Glomerular endothelial cell (primary cell): ENCODE measurements at places on chromosomes 4 and X.

DNA sequence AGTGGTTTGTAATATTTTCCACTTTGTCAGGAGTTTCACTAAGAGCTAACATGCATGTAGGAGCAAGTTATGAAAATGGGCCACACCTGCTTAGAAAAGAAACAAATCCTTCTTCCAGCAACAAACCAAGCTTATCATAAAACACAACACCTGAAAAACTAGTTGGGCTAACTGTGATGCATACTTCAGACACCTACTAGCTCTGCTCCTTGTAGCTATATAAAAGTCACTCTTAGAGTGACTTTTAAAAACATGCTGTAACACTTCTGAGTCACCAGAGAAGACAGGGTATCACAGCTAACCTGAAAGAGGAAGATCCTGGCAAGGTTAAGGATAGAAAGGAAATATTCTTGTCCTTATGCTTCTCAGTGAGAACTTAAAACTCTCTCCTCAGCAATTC lies 3.6 kb upstream of the SLAIN2 start:
- DNase-seq, result no peak

- DNase-seq, result no peak
These were observed 61.2 kb downstream of the ENOX2 start for GRCh38 chrX:130841776-130842175.

DNA sequence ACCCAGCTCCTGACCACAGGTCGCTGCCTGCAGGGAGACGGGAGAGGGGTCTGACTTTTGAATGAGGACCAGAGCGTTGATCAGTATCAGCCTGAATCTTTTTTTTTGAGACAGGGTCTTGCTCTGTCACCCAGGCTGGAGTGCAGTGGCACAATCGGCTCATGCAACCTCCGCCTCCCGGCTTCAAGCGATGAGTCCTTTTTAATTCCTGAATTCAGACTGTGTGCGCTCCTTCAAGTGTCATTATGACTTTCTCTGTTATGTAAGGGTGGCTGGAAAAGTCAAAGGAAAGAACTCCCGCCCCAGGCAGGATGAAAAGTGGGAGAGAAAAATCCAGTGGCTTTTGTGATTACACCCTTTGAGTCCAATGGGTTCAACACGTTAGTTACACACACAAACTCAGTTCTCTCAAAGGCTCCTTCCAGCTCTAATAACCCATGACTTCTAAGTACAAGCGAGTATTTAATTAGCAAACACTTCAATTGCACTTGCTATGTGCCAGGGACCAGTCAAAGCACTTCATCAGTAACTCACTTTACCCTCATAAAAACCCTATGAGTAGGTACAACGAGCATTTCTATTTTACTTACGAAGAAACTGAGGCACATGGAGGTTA lies 44.4 kb downstream of the PDHA1 start:
- no peak for DNase-seq

DNA sequence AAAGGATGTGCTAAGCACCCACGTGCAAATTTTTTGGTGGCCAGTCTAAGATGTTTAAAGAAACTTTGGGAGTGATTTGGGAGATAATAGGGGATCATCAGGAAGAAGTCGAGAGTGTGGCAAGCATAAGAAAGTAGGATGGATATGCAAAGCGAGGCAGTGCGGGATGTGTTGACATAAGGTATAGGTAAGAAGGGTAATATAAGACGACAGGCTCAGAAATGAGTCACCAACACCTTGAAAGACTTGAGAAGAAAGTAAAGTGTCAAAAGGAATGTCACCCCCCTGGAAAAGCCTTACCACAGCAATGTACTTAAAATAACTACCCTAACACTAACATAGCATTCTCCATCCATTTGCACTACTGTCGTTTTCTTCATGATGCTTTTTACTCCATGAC lies 69.8 kb upstream of the BMP2K start:
- no peak for DNase-seq

GRCh38 chrX:109489174-109489573 lies 7.3 kb upstream of the GUCY2F start:
- DNase-seq, result no peak

GRCh38 chr4:146222313-146222712 lies 8.0 kb downstream of the REELD1 start:
- DNase-seq, result no peak

- no peak for DNase-seq
These were observed 702.4 kb upstream of the EPHA5 start for GRCh38 chr4:66372706-66373105.

GRCh38 chr4:10554694-10555093 lies 97.5 kb upstream of the ZNF518B start:
- peak; percentile 56 for DNase-seq

GRCh38 chr4:150355858-150356455 lies 226.0 kb upstream of the MAB21L2 start:
- DNase-seq, result no peak

- no peak for DNase-seq
These were observed 43.1 kb downstream of the MAB21L2 start for GRCh38 chr4:150625033-150625432.

- DNase-seq, result peak; percentile 93
These were observed 164.9 kb downstream of the MAML3 start for GRCh38 chr4:139988863-139989765.

DNA sequence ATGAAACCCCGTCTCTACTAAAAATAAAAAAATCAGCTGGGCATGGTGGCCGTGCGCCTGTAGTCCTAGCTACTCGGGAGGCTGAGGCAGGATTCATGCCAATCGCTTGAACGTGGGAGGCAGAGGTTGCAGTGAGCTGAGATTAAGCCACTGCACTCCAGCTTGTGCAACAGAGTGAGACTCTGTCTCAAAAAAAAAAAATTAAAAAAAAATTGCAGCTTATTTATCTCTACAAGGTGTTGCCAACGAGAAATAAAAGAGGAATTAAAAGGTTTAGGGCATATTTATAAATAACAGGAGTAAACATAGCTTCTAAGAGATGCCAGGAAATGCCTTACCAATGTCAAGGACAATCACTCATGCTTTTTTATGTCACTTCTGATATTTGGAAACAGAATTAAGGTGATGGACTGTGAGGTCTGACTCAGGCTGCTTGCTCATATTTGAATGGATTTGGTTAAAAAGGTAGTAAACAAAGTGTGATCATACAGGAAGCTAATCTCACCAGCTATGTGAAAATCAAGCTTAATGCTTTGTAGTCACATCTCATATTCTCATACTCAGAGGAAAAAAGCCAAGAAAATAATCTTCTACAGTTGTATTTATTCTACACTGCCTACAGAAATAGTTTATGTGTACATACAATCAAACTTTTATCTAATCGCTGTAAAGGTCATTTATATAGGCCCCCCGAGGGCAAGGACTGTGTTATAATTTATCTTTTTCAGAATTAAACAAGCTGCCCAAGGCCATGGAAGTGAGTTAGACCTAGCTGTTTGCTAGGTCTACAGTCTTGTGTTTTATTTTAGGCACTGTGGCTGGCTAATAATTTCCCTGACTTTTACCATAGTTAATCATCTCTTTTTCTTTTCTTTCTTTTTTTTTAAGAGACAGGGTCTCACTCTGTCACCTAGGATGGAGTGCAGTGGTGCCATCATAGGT lies 61.1 kb upstream of the RBMX start:
- no peak for DNase-seq

GRCh38 chr4:41878991-41879491 lies 56.2 kb upstream of the TMEM33 start:
- no peak for DNase-seq

DNA sequence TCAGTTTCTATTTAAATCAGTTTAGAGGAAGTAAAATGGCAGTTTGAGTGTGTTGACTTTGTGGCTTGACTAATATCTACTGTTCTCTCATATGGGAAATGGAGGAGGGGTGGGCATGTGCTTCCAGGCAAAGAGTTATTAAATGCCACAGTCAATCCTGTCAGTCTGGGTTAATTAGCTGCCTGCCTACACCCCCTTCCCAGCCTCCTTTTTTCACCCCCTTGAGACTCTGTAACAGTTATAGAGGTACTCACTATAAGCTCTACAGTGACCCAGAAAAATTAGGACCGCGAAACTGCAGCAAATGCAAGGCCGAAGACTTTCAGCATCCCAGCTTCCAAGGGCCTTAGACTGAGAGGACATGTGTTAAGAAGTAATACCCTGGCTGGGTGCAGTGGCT lies 165.2 kb downstream of the CORIN start:
- no peak for DNase-seq

GRCh38 chr4:7323872-7324650 lies 110.7 kb downstream of the PSAPL1 start:
- no peak for DNase-seq

DNA sequence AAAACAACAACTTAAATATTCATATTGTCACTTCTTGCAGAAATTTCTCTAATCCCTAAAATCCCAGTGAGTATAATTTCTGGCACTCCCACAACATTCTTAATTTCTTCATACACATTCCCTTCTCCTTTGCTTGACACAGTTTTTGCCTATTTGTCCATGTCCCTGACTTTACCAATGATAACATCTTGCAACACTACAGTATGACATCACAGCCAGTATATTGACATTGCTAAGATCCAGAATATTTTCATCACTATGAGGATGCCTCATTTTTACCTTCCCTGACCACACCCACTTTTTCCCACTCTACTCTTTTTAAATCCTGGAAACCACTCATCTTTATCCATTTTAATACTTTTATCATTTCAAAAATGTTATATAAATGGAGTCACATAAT lies 292.3 kb upstream of the GK2 start:
- no peak for DNase-seq

DNA sequence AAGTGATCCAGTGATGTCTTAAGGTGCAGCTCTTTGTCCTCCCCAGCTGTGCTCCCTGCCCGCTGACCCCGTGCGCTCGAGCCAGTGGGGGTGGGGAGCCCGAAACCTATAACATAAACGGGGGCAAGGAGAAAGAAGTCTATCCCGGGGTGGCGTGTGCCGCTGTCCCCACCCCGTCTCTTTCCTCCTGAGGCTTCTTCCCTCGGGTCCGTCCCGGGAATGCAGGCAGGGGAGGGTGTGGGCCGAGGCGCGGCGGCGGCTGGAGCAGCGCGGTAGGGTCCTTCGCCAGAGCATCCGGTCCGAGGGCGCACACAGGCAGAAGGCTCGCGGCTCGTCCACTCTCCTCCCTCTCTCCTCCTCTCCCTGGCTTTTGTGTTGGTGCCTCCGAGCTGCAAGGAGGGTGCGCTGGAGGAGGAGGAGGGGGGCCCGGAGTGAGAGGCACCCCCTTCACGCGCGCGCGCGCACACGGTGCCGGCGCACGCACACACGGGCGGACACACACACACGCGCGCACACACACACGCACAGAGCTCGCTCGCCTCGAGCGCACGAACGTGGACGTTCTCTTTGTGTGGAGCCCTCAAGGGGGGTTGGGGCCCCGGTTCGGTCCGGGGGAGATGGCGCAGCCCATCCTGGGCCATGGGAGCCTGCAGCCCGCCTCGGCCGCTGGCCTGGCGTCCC lies at the start of gene RAB33A:
Gene RAB33A (plus strand): TSS at position 517 of the 681 bp plus-strand sequence. CDS start 101 bp downstream, at position 618.
- DNase-seq, result no peak

GRCh38 chrX:12672367-12673106 lies 118.7 kb upstream of the PRPS2 start:
- no peak for DNase-seq

GRCh38 chrX:119942173-119942819 lies 1.3 kb downstream of the NKAP start:
- no peak for DNase-seq

DNA sequence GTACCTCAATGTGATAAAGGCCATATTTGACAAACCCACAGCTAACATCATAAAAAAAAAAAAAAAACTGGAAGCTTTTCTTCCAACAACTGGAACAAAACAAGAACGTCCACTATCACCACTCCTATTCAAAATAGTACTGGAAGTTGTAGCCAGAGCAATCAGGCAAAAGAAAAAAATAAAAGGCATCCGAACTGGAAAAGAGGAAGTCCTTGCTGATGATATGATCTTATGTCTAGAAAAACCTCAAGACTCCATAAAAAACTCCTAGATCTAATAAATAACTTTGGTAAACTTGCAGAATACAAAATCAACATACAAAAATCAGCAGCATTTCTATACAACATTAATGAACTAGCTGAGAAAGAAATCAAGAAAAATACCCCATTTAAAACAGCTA lies 134.3 kb downstream of the TEX11 start:
- no peak for DNase-seq

DNA sequence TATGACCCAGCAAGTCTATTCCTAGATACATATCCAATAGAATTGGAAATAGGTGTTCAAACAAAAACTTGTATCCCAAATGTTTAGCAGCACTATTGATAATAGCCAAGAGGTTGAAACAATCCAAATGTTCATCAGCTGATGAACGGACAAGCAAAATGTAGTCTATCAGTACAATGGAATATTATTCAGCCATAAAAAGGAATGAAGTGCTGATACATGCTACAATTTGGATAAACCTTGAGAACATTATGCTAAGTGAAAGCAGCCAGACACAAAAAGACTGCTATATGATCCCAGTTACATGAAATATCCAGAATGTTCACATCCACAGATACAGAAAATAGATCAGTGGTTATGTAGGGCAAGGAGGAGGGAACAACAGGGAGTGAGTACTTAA lies 50.1 kb downstream of the PLAC1 start:
- no peak for DNase-seq

DNA sequence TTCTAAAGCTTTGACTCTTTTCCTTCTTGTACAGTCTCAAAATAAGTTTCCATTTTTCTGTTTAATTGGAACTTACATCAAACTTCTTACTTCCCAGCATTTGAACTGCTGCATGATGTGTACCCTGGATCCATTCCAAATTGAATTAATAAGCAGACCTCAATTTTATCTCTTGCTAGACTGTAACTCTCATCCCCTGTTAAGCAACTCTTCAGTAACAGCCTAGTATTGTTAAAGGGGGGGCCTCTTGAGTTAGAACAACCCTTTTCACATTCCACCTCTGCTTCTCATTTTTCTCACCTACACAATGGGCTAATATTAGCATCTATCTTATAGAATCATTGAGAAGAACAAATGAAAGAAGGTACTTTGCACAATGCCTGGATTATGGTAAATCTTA lies 169.4 kb downstream of the IL1RAPL1 start:
- DNase-seq, result no peak

- DNase-seq, result no peak
These were observed 48.6 kb upstream of the TRIM2 start for GRCh38 chr4:153155686-153156085.

- no peak for DNase-seq
These were observed 150.8 kb downstream of the STIM2 start for GRCh38 chr4:27011401-27011800.

DNA sequence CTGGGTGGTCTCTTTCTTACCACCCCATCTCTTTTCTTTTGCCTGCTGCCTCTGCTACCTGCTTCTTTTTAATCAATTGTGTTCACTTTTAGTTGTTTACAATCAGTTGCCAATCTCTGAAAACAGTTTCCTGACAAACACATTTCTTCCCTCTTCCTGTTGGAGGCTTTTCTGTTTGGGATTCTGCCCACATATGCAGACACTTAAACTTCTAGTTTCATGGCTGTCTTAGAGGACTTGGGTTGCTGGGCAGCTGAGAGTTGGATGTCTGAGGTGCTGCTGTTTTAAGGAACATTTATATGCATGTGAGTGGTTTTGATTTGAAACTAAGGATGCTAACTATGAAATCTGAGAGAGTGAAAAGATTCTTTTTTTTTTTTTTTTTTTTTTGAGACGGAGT lies 112.3 kb upstream of the LIMCH1 start:
- DNase-seq, result no peak

DNA sequence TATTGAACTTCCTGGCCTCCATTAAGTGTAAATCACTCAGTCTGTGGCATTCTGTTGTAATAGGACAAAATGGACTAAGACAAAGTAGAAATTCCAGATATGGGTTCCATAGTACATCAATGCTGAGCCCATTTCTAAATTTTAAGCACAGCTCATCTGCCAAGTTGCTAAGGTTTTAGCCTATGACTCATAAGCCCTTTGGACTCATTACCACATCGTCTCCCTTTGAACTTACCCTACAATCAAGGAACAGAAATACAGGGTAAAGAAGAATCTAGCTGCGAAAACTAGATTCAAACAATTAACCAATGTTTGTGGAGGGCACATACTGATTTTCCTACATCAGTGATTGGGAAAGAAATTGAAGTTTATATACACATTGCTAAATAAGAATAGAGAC lies 31.8 kb downstream of the NAA11 start:
- no peak for DNase-seq
